ENCODE measurements at places on chromosomes 3 and 15.

DNA sequence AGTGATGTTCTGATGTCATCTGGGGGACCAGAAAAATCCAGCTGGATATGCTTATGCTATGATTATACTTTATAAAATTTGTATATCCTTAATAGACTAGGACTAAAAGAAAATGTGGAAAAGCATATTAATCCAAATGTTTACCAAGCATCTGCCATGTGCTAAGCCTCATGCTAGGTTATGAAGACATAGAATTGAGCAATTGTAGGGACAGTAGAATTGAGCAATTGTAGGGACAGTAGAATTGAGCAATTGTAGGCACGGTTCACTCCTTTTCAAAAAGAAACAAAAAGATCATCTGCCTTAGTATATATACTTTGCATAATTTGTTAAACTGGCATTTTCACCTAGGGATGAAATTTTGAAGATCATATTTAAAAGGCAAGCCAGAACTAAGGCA lies 18.3 kb downstream of the ABHD5 start:
- no peak for DNase-seq

DNA sequence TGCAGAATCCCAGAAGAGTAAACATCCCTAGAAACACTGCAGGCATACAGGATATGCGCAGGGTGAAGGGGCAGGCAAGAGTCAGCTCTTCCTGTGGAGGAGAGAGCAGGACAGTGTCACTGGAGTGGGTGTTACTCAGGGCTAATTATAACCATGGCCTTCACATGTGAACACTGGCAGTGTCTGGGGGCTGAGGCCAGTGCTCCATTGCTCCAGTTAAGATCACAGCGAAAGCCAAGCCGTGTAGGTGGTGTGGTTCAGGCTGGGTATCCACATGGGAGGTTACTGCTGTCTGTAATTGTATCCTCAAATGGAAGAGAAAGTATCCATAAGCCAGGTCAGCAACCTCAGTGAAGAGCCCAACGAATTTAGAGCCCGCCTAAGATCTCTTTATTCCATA lies 84.6 kb downstream of the MESD start:
- DNase-seq: no peak

DNA sequence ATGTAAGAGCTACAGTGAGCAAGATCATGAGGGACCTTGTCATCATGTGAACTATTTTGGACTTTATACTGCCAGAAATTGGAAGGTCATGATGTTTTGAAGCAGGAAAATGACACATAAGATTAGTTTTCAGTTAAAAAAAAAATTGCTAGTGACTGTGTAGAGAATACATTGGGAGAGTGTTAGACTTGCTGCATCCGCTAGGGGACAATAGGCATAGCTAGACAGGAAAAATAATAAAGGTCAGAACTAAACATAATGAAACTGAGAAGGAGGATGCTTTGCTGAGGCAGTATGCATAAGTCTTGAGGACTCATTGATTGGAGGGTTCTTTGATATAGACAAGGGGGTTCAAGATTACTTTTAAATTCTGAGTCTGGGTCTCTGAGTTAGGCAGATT lies 275.8 kb upstream of the KCNH8 start:
- no peak for DNase-seq

DNA sequence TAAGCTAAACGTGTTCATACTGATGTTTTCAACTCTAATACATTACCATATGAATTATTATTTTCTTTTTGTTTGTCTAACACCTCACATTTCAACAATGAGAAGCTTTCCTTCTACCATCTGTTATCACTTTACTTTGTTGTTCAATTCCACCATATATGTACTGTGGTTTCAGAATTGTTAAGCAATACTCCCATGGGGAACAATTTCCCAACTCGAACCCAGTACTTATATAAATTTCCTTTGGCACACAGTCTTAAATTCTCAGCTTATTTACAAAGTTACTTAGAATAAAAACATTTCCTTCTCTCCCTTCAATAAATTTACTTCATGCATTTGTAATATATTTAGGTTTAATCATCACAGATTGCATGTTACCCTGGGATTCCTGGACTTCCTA lies 1764.4 kb downstream of the OTOL1 start:
- no peak for DNase-seq

DNA sequence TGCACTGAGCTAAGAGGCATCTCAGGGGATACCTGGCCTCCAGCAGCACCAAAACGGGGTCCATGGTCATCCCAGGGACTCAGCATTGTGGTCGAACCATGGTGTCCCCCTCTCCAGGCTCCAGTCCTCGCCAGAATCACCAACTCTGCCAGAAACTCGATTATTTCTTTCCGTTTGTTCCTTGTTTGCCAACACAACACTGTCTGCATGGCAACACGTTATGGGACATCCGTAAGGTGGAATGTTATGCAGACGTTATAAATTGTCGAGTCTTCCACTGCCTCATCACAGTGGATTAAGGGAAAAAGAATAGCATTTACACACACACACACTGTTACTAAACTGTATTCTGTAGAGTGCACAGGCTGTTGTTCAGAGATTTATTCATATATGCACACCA lies 52.5 kb upstream of the RPL32 start:
- DNase-seq: no peak

GRCh38 chr3:134879990-134880389 lies 84.9 kb downstream of the EPHB1 start:
- no peak for DNase-seq

- DNase-seq: no peak
Measured at GRCh38 chr3:49717959-49718857, 1.3 kb downstream of the AMIGO3 start.
